ENCODE measurements at places on chromosomes 7 and 10. TPM values are rescaled to one million over a fixed set of nuclear protein-coding genes. Genes with fewer than 3 reads are reported as not detected.

Gene MCMBP
- 80.1 TPM for total RNA-seq

DNA sequence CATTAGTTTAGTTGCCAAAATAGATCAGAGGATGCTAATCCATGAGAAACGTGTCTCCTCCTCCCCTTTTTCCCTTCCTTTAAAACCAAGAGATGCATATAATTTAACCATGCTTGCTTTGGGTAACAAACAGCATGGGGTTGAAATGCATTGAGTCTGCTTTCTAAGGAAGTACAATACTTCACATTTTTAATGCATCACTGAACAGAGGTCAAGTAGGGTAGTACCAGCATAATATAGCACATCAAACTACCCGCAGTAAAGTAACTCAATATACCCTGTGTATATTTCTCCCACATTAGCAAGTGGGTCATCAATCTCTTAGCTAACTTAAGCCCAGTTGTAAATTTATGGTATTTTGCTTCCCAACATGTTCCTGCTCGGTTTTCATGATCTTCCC lies 239.3 kb upstream of the SEMA3C start:
- DNase-seq: no peak

Gene SDK1
- 8.3 TPM for total RNA-seq

DNA sequence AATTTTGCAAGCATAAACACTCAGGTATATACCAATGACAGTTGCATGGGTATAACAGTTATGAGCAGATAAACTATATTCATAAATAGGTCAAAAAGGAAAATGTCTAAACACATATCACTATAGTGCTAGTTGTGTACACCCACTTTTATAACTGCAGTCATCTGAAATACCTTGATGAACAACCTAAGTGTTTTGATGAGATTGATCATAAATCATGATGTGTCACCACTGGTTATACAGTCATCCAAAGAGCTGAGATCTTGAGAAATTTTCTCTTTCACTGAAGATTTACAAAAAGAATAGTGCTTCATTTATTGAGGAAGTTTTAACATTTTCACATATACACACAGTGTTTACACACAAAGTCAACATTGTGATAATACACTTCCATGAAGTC lies 78.6 kb upstream of the SLC25A13 start:
- DNase-seq: peak; percentile 22

DNA sequence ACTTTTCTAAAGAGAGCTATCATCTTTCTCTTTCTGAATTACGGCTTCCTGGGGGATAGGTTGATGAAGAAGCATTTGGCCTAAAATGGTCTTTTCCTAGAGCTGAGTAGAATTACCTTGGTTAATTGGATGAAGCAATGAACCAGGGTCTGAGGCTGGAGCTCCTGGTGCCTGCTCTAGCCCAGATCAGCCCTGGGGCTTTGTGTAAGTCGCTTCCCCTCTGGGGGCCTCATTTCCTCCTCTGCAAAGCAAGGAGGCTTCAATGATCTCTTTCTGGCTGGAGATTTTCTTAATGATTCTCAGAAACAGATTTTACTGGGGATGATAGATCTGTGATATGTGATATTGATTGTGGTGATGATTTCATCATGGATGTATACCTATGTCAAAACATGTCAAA lies 3.5 kb upstream of the CPA2 start:
- DNase-seq: no peak

GRCh38 chr7:156002362-156003066 lies 190.3 kb upstream of the SHH start:
- DNase-seq: no peak

GRCh38 chr7:931871-932650 lies 22.4 kb downstream of the ADAP1 start:
- DNase-seq: no peak

DNA sequence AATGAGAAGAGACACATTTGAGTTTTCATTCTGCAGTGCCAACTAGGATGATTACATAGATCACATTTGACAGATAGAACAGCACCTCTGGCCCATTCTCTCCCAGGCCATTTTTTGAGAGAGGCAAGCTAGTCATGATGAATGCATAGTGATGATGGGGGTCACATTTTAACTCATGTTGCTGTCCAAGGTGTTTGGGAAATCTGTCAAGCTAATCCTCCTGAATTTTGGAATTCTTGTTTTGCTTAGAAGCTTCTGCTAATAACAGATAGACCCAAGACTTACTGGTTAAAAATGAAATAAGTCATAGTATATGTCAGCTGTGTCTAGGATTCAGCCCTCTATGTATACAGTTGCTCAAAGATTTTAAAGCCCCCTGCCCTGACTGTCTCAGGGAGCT lies 101.0 kb downstream of the PTPN20 start:
- DNase-seq: no peak

- DNase-seq: peak; percentile 78
Measured at GRCh38 chr10:11986593-11987216, 55.9 kb downstream of the UPF2 start.

Gene RBP4
- 0.17 TPM for total RNA-seq

Gene ACBD7
- total RNA-seq: 2.0 TPM

DNA sequence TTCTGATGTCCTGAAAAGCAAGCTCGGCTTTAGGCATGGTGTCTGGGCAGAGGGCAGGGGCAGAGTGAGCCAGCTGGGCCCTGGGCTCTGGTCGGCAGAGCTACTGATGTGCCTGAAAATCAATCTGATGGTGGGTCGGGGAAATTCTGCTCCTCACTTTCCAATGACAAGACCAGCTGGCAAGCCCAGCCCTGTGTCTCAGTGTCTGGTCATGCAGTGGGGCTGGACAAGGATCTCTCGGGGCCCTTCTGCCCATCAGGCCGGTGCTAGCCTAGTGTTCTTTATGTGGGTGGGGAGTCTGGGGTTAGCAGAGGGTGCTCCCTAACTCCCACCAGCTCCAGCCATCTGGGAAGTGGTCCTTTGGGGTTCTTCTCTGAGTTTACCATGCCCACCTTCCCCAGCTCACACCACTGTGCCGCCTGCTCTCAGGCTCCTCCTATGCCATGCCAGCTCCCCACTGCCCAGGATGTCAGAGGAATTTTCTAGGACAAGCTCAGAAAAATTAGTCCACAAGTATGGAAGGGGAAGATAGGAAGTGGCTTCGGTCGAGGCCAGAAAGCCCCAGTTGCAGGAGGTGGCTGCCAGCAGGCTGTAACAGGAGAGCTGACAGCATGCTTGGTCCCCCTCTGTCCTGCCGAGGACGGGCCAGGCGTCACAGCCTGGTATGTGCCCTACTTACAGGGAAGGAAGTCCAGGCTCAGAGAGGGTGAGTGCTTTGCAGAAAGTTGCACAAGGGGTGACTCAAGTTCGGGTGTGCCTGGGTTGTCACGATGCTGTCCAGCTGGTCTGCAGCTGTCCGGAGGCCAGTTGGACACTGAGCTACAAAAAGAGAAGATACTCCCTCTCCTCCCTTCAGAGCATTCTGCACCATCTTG lies 135.2 kb downstream of the ADCY1 start:
- peak; percentile 91 for DNase-seq

GRCh38 chr7:127895814-127896280 lies 135.4 kb downstream of the LRRC4 start:
- DNase-seq: no peak

Gene AMZ1
- total RNA-seq: not detected

Gene AFAP1L2
- total RNA-seq: not detected

DNA sequence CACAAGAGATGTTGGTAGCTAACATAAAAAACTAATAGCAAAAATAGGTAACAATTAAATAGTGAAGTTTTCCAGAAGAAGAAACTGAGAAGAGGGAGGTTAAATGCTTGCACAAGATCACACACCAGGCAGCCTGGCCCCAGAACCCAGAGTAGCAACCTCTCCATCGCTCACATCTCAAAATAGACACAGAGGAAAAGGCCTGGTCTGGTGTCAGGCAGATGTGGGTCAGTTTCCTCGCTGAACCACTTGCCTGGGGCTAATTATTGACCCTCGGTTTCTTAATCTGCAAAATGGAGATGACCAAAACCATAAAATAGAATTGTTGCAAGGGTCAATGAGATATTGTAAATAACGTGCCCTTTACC lies 44.5 kb upstream of the STK17A start:
- DNase-seq: no peak
